Fibroblast of the aortic adventitia (primary cell): ENCODE measurements at places on chromosomes 3 and 15.

- no peak for DNase-seq
Measured at GRCh38 chr3:65889707-65890099, 149.0 kb downstream of the MAGI1 start.

- DNase-seq, result peak; percentile 20
Measured at GRCh38 chr3:37287776-37288175, 113.4 kb upstream of the LRRFIP2 start.

DNA sequence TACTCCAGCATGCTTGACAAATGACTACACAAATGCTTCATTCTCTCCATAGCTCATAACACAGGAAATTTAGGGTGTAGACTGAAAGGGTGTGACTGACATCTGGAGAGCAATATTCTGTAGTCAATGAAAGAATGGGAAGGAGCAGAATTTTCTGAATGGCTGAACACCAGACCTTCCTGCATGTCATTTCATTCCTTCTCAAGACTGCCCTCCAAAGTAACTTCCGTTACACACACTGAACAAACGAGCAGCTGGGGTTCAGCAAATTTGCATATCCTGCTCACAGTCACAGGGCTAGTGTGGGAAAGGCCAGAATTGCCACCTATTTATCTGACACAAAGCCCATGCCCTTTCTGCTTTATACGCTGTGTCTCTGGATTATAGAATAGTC lies 325.0 kb upstream of the CFAP20DC start:
- DNase-seq, result no peak

DNA sequence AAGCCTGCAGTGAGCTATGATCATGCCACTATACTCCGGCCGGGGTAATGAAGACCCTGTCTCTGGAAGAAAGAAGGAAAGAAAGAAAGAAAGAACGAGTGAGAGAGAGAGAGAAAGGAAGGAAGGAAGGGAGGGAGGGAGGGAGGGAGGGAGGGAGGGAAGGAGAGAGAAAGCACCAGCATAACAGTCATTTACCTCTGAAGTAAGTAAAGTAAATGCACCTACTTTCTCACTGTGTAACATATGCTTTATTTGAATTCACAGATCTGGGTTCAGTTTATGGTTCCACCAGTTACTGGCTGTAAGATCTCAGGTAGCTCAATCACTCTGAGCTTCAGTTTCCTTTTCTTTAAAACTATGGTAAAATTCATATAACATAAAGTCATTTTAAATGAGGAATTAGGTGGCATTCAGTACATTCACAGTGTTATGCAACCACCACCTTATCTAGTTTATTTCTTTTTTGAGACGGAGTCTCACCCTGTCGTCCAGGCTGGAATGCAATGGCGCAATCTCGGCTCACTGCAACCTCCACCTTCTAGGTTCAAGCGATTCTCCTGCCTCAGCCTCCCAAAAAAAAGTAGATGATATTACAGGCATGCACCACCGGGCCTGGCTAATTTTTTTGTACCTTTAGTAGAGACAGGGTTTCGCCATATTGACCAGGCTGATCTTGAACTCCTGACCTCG lies 16.1 kb upstream of the RAD54L2 start:
- DNase-seq, result no peak

GRCh38 chr3:53069422-53070068 lies 23.7 kb upstream of the SFMBT1 start:
- peak; percentile 11 for DNase-seq

DNA sequence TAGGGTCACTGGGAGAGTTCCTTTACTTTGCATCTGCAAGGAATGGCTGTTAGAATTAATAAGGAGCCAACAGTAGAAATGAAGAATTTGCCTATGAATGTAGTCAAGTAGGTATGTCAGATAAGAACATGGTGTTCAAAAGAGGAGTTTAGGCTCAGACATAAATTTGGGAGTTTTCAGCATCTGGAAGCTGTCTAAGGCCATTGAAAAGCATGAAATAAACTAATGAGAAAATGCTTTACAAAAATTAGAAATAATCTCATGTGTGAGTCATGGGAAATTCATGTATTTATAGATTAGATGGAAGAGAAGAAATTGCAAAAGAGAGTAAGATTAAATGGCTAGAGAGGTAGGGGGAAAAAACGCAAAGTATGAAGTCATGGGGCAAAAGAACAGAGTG lies 201.9 kb downstream of the DIPK2A start:
- peak; percentile 32 for DNase-seq

DNA sequence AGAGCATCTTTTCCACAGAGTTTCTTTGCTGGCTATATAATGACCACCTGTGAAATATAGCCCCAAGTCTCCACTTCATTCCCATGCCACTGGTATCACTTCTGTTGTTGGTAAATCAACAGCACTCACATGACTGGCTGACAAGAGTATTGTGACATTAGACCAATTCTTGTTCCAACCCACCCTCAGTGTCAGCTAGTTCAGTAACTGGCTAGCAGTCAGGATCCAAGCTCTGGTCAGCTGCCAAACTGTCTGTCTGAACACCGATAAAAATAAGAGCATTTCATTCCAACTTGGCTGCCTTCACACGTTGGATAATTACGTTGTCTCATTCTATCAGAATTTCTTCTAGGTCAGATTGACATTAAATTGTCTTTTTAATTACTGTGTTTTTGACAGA lies 166.5 kb downstream of the USP13 start:
- DNase-seq, result no peak

DNA sequence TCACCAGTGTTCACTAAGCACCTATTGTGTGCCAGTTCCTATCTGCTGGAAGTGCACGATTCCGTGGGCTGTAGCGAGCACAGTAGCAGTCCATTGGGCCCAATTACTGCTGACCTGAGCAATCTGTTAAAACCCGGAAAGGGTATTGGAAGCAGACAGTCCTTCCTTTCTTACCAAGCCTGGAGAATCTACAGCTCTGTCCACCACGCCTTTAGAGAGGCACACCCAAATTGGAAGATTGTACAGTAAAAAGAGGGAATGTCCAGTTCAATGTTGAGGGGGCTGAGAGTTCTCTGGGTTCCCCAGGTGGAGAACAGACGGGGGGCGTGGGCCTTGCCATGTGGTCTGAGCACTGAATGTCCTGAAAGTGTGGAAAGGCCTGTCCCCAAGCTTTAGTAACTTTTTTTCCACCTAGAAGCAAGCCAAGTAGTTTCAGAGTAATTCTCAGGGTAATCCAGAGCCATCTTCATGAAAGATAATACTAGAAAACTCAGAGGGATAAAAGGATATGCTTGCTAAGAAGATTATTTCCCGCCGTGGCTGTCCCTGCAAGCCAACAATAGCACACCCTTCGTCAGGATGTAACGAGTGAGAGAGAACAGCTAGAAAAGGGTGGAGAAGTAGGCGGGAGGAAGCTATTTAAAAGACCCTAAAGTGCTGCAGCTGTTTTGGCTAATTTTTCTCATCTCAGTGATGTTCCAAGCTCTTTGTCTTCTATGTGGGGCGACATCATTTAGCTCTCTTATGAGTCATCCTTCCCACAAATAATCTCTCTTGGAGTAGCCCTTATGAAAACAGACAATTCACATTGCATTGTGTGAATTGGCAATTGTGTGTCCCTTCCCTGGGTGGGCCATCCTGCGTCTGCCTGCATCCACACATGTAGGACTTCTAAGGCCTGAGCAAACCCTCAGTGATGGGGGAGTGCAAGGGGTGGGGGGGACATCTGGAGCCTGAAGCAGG lies 181.0 kb downstream of the ATG7 start:
- peak; percentile 86 for DNase-seq

- DNase-seq, result peak; percentile 15
Measured at GRCh38 chr3:140273542-140274195, 338.7 kb downstream of the CLSTN2 start.

DNA sequence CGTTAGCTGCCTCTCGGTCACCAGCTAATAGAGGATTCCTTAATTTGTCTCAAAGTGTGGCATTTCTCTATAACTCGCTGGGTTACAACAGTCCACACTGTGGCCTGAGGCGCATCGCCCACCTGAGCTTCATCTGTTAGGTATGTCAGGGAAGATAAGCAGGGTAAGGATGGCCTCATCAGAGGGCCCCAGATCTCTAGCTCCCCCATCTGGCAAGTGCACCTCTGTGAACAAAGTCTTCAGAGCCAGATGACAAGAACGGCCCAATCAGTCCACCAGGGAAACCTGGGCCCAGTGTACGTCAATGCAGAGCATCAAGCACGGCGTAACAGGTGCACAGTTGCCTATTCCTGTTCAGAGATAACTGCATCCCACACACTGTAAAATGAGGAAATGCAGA lies 23.2 kb downstream of the FRG2C start:
- no peak for DNase-seq

DNA sequence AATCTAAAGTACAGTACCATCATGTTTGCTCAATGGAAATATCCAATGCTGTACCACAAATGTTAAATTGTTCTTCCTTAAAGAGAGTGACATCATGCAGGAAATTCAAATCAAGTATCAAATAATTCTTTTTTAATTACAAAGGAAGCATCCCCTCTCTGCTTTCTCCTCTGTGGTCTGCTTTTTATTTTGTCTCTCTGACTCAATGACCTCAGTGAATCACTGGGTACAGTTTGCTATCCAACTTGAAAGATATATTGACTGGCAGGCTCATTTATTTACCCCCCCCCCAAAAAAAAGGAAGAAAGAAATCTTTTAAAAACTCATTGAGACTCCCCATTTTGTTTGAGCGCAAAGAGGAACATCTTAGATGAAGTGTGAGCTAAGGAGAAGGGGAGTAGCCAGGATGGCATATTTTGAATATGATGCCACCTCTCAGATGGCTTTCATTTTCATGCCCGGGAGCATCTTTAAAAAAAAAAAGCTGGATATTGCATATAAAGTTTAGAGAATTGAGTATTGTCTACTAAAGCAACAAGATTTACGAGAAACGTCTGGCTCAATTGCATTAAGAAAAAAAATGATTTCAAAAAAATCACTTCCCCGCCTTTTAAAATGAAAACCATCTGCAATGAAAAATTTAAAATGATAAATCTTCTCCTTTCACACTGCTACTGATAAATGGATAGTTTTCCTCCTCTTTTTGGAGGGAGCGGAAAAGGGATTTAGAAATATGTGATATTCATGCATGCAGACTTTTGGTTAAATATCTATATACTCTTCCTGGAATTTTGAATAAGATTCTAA lies 307.1 kb upstream of the DPH6 start:
- DNase-seq, result no peak

DNA sequence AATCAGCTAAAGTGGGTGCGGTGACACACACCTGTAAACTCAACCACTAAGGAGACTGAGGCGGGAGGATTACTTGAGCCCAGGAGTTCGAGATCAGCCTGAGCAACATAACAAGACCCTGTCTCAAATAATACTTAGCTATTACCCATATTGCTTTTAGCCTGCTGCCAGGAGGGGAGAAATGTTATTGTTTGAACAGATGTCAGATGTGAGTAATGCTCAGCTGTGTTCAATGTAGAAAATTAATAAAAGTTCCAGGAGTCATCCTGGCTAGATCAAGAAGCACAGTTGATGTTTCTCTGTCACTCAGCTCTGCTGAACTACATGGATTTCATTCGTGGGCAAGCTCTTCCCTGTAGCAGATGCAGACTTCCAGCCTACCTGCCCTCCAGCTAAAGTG lies 22.2 kb downstream of the LSM3 start:
- DNase-seq, result no peak

DNA sequence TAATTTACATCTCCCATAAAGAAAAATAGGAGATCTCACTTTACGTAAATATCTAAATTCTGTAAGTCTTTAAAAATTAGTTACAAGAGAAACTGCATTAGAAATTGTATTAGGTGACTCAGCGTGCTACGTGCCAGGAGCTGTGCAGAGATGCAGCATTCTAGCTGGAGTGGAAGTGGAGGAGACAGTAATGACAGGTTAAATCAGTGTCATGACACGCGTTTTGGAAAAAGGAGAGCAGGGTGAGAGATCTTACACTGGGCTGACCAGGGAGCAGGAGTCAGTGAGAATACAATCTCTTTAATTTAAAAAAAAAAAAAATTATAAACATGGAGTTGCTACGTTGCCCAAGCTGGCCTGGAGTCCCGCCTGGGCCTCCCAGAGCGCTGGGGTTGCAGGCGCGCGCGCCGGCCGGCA lies 635 bp downstream of the TUBGCP5 start:
- peak; percentile 62 for DNase-seq

GRCh38 chr15:74732846-74733245 lies 7.5 kb upstream of the CYP1A1 start:
- no peak for DNase-seq
